Stomach (tissue), 19 donors: ENCODE measurements at places on chromosomes 12 and 14.
A peak's percentile ranks its signal among the peaks of the same experiment; 100 is the strongest.

DNA sequence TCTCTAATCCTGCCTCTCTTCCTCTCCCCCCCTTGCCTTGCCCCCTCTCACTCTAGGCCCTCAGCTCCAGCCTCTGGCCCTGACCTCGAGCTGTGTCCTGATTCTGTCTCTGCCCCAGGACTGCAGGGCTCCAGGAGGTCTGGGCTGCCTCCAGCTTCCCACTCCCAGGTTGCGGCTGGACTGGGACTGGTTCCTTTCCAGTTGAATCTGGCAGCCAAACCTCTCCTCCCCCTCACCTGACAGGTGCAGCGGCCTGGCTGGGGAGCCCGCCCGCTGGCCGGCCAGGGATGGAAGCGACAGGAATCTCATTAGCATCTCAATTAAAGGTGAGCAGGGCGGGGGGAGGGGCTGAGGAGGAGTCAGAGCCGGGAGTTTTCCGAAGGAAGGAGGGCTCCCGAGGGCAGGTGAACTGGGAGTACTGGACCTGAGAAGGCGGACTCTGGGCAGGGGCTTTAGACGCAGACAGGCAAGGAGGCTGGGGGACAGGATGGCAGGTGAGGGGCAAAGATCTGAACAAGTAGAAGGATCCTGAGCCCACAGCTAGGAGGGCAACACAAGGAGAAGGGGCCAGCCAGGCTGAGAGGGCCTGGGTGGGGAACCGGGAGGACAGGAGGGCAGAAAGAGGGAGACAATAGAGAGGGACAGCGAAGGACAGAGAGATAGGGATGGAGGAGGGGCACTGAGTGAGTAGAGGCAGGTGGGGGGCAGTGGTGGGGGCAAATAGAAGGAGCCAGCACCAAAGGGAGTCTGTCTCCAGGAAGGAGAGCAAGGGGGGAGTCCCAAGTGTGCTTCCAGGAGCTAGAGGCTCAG lies at the start of gene SCNN1A:
Gene SCNN1A (minus strand): TSS at position 295 of the 810 bp plus-strand sequence. CDS start 780 bp downstream, outside the sequence.
- DNase-seq, result peak; percentile 78

DNA sequence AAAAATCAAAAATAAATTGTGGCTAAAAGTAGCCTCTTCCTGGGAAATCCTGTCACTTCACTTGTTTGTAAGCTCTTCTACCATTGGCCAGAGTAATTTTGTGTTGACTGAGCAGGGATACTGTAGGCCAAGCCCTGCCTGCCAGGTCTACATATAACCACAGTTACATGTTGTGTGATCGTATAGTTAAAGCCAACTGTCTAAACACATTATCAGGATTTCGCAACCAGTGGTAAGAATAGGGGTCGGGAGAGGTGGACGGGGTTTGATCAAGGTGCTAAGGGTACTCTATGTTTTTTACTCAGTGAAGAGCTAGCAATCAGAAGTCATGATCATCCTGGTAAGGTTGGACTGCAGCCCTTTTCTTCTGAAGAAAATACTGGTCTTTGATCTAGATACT lies 13.4 kb downstream of the ANKRD13A start:
- no peak for DNase-seq

DNA sequence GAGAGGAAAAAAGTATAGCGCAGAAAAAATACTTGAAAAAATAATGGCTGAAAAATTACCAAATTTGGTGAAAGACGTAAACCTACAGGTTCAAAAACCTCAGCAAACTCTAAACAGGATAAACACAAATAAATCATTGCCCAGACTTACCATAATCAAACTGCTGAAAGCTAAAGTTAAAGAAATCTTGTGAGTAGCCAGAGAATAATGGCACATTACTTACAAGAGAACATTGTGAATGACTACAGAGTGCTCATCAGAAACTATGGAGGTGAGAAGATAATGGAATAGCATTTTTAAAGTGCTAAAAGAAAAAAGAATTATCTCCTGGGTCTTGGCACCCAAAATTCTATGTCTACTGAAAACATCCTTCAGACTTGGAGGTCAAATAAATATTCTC lies 36.0 kb downstream of the ATF1 start:
- DNase-seq, result no peak

DNA sequence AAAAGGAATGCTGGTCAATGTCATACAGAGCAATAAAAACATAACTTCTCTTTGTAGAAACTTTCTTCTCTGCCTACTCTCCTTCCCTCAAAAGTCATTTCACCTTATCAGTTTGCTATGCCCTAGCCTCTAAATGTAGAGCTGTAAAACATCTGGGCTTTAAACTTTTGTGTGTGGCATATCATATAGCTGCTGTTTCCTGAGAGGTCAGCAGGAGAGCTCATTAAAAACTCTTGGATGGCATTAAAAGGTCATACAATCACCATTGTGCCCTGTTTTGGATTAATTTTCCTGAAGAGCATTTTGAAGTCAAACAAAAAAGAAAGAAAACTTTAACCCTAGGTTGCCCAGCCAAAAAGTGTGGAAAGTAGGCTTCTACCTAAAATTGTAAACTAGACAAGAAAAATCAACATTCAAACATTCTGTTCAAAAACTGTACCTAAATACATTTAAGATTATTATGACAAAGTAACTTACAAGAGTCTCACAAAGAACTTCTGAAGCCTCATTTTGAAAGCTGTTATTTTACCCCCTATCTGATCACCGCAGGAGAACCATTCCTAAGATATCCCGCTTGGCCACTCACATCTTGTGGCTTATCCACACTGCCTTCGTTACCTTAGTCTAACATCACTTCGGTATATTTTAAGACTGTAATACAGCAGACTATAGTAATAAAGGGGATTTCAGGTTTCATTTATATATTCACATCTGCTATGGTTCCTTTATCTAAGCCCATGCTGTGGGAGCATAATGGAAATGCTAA lies 38.1 kb downstream of the TXNDC16 start:
- DNase-seq, result no peak

GRCh38 chr12:55696796-55697462 lies 10.8 kb downstream of the ITGA7 start:
- DNase-seq, result no peak

- no peak for DNase-seq
These were observed 17.2 kb upstream of the KIF26A start for GRCh38 chr14:104121142-104121541.

DNA sequence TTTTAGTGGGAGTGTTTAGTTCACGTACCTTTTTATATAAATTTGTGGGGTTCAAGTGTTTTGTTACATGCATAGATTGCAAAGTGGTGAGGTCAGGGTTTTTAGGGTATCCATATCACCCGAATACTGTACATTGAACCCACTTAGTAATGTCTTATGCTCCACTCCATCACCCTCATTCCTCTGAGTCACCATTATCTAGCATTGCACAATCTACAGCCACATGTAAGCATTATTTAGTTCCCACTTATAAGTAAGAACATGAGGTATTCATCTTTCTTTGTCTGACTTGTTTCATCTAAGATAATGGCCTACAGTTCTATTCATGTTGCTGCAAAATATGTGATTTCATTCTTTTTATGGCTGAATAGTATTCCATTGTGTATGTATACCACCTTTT lies 583.7 kb upstream of the LRFN5 start:
- no peak for DNase-seq

GRCh38 chr14:67704484-67705089 lies 2.9 kb downstream of the RDH12 start:
- no peak for DNase-seq

DNA sequence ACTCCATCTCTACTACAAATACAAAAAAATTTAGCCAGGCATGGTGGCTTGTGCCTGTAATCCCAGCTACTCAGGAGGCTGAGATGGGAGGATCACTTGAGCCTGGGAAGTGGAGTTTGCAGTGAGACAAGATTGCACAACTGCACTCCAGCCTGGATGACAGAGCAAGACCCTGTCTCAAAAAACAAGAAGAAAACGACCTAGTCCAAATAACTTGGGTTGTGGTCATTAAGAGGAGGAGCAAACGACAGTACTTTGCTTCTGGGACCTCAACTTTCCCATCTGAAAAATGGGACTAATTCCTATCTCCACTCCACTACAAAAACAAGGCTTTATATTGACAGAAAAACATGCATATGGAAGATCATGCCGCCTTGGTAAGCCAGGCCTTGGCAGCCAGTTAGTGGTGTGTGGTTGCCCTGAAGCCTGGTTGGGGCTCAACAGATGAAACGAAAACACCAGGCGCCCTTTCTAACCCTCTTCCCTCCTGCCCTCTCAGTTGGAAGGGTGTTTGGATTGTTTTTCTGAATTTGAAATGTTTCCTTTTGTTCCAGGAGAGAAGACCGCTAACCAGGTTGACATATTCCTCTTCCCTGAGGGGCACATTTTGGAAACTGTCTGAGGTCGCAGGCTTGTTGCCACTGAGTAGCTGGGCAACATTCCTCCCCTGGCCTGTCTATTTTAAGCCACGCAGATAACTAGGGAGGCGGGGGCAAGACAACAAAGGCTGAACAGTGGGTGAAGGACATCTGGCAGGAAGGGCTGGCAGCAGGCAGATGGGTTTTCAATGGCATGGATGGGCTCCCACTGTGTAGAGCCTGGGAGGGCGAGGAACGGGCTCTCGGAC lies 13.7 kb upstream of the VPS37B start:
- DNase-seq, result no peak

DNA sequence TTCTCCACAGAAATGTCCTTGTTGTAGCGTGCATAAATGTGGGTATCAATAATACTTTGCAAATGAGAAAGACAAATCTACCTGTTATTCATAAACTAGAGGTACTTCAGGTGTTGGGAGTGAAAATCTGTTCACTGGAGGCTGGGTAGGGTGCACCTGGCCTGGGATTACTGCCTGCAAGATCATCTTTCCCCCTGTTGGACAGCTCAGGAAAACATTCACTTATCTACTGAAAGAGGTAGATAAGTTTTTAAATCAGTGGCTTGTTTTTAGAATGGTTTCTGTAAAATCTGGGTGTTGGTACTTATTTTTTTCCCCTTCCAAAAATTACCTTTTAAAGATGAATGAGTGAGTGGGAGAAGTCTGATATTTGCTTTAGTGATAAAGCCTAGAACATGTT lies 95.6 kb downstream of the DIP2B start:
- DNase-seq, result no peak

GRCh38 chr12:6966351-6966750 lies 4.1 kb downstream of the PHB2 start:
- no peak for DNase-seq

- DNase-seq, result peak; percentile 90
These were observed 6.8 kb upstream of the CHD4 start for GRCh38 chr12:6613776-6614512.

DNA sequence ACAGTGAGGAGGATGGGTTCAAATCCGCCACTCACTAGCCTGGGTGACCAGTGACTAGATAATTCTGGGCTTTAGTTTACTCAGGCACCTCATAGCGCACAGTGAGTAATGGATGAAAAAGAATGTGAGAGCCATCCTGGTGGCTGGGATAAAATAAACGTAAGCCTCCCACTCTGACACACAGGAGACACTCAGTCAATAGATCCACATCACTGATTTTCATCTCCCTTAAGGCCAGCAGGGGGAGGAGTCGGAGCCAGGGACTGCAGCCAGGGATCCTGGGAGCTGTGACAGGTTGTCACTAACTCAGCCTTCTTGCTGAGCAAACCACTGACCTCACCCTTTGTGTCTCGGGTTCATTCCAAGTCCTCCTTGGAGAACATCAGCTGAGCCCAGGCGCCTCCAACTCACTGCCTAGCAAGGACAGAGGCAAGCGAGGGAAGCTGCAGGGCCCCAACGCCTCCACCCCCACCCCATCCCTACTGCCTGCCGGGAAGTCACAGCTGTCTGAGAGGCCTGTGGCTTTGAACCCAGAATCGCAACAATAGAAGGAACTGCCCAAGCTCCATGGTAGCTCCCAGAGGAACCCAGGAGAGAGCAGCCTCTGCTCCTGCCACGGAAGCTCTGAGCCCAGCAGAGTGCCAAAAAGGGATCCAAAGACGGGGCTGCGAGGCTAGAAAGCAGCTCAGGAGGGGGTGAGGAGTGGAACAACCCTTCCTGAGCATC lies 30.7 kb downstream of the PXN start:
- peak; percentile 90 for DNase-seq

GRCh38 chr12:93302331-93303229 lies 75.1 kb upstream of the NUDT4 start:
- no peak for DNase-seq

DNA sequence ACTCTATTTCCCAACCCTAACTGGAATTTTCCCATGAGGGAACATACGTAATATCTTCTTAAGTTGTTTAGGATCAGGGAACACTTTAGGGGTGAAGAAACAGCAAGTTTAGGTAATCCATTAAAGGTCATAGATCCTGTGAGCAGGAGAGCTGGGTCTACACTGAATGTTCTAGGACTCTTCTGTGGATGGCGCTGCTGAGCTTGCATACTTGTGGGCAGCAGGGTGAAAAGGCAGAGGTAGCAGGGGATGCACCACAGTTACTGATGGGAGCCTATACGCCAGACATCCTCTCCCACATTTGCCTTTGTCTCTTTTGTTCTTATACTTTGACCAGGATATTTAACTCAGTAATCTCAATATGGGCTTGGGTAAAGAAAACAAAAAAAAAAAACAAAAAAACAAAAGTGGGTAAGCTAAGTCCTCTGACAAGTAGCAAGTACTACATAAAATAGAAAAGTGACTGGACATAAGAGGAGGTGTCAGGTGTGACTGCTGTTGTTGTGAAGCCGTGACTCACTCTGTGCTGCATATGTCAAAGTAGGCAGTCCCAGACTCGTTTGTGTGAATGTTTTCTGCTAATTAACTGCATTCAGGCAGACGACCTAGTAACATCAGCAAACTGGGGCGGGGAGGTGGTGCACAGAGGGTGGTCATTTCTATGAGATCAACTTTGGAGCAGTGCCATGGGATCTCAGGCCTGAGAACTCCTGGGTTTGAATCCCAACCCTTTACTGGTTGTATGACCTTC lies 31.6 kb downstream of the NEUROD4 start:
- no peak for DNase-seq

DNA sequence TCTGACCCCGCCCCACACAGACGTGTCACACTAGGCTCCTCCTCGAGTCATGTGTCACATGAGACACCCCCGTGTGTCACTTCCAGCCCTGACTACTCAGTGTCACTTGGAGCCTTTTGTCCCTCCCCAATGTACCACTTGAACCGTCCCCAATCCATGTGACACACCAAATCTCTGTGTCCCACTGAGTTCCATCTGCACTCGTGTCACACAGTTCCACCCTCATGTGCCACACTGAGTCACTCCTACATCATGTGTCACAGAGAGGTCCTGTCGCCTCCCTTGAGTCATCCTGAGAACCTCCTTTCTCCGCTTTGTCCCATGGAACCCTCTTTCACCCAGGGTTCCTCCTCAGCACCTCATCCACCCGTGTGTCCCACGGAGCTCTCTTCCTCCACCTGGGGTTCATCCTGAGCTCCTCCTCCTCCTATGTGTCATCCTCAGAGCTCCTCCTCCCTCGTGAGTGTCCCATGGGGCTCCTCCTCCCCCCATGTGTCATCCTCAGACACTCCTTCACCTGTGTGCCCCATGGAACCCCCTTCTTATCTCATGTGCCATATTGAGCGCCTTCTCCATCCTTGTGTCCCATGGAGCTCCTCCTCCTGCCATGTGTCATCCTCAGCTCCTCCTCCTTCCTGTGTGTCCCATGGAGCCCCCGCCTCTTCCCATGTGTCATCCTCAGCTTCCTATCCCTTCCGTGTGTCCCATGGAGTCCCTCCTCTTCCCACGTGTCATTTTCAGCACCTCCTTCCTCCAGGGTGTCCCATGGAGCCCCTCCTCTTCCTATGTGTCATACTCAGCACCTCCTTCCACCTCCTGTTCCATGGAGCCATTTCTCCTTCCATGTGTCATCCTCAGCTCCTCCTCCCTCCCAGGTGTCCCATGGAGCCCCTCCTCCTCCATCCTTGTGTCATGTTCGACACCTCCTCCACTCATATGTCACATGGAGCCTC lies 32.0 kb downstream of the RTL1 start:
- DNase-seq, result no peak

- no peak for DNase-seq
These were observed 217.1 kb downstream of the SLC38A4 start for GRCh38 chr12:46608431-46609272.

- DNase-seq, result no peak
These were observed 4.7 kb downstream of the PPP1R1A start for GRCh38 chr12:54583726-54584125.

- DNase-seq, result no peak
These were observed 14.2 kb downstream of the SLC11A2 start for GRCh38 chr12:51011955-51012354.
